LNCaP clone FGC (cell line): ENCODE measurements at places on chromosomes 7 and 10.

- no peak for DNase-seq
Observed at GRCh38 chr10:98028168-98028770, 2.2 kb downstream of the CRTAC1 start.

DNA sequence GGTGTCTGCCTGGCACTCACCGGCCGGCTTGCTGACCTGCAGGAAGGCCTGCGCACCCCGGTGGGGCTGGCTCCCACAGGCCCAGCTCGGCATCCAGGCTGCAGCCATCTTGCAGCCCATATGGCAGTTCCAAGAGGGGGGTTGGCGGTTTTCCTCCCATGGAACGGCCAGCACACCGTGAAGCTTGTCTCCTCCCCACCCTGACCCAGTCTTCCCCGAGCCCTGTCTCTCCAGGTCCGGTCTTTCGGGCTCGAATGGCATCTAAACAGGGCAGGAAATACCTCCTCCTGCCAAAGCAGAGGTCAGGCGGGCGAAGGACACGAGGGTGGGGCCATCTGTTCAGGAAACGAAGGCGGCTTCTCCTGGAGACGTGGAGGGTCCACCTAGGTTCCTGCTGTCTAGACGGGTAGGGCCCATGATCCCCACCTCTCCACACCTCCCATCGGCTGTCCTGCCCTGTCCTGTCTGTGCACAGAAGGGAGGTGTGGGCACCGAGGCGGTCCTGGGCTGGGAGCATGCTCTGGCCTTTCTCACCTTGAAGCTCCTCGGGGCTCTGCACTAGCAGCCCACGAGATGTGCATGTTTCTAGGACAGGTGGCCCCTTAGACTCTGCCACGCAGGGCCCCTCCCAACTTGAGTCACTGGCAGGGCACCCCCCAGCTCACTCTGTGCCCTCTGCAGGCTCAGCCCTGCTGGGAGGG is 113.7 kb upstream of the DIP2C start:
- DNase-seq: no peak

DNA sequence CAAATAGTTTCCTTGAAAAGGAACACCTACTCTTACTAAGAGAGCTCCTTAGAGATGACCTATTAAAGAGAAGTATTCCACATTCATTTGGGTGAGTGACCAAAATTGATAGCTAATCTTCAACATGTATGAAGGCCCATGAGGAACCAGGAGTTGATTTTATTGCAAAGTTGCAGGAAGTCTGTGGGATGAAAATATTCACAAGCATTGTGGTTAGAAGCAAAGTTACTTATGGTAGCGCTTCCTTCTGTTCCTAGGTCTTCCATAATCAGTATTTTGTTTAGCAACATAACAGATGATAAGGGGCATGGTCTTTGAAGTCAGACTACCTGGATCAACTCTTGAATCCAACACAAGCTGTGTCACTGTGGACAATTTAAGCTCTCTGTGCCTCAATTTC is 164.5 kb downstream of the DGKB start:
- DNase-seq: no peak

DNA sequence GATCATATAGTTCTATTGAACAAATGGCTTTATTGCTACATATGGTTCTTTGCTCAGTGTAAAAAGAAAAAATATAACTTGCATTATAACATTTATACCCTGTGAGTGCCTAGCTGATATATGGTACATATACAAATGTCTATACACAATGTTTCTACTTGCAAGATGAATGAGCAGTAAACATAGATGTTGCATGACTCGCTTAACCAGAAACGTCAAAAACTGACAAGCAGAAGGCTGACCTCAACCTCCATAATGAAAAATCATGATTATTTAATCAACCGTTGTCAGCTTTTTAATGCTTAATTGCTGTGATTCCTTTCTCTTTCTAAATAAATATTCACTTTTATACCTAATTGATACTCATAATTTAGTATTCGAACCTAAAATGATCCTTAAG is 183.3 kb downstream of the PTN start:
- peak; percentile 3 for DNase-seq

DNA sequence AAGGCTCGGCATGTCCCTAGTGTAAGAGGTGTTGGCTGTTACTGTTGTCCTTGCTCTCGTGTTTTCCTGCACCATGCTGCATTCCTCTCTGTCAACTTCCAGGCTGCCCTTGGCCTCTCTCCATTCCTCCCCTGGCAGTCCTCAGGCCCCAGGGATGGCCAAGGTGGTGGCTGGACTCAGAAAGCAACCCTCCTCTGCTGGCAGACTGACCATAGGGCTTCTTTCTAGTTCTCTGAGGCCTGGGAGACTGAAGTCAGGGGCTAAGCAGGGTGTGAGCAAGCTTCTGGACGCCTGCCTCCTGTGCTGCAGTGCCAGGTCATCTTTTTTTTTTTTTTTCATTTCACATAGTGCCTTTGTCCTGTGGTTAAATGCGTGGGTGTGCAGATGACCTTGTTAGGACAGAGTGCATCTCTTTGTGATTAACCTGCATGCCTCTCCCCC is 72.0 kb downstream of the GOLGA7B start:
- DNase-seq: no peak

DNA sequence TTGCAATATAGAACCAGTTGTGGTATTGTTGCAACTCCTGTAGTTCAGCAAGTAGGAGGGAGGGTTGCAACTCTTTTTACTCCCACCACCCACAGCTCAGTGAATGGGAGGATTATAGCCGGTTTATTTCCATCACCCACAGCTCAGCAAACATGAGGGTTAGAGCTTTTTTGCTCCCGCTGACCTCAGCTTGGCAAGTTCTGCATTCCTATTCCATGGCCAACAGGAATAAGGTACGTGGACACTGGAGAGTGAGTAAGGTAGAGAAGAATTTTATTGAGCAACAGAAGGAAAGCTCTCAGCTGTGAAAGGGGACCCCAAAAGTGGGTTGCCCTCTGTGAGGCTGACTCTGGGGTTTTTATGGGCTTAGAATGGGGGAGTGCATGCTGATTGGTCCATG is 167.1 kb upstream of the SMIM30 start:
- DNase-seq: no peak

- DNase-seq: no peak
Observed at GRCh38 chr10:127073666-127074065, 122.7 kb downstream of the INSYN2A start.

GRCh38 chr10:124447751-124448466 is 1.9 kb downstream of the NKX1-2 start:
- DNase-seq: no peak

GRCh38 chr10:58797356-58797755 is 284.7 kb downstream of the BICC1 start:
- no peak for DNase-seq

GRCh38 chr7:31751726-31752125 is 64.7 kb downstream of the PPP1R17 start:
- no peak for DNase-seq
